Glutamatergic neuron (in vitro differentiated cells): ENCODE measurements at places on chromosomes 7 and 10.
A peak's percentile ranks its signal among the peaks of the same experiment; 100 is the strongest.

GRCh38 chr7:122304319-122304975 lies at the start of gene FEZF1:
FEZF1 (minus strand) TSS chr7:122304750; CDS start chr7:122304437, 313 bp downstream.
- DNase-seq: peak; percentile 59

DNA sequence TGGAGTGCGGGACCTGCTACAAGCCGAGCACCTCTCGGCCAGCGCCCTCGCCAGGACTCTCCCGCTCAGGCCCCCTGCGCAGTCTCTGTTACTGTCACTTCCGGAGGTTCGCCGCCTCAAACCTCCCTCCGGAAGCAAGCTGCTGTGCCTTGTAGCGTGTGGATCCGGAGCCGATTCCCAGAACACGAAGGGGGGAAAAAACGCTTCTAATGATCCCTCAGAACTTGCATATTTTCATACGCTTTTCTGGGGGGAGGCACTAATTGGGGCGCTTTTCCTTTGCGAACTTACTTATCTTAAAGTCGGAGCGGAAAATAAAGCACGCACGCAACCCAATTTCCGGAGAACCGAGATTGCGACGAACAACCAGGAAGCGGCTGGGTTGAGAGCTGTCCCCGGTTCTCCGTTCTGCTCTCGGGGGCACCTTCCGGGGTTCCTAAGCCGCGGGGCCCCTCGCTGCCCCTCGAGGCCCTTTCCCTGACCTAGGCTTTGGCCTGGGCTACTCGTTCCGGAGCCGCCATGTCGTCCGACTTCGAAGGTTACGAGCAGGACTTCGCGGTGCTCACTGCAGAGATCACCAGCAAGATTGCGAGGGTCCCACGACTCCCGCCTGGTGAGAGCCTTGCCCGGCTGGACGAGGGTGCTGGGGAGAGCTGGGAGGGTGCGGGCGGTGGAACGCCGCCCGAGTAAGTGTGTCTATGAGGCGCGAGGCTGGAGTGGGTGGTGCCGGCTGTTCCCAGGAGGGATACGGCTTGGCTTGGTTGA lies at the start of the genes VTI1A and ZDHHC6:
VTI1A (plus strand) TSS at position 361 of the 765 bp plus-strand sequence; CDS start at position 520, 159 bp downstream.
ZDHHC6 (minus strand) TSS at position 60 of the 765 bp plus-strand sequence. CDS start 1,478 bp downstream, outside the sequence.
- DNase-seq: peak; percentile 87

DNA sequence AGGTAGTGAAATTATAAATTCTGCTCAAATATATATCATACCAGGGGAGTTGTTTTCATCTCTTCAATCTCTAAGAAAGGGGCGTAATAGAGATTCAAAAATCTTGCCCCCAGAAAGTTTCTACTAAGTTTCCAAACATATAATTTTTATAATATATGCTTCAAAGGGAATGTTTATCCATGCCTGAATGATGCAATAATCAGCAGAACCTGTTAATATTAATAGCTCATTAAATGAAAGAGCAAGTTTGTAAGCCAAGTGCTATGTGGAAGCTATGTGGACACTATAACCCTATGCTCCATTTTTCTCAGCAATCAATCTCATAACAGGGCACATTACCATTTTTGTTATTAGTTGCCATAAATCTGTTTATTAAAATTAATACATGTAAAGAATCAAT lies 25.3 kb downstream of the VPS41 start:
- DNase-seq: no peak

DNA sequence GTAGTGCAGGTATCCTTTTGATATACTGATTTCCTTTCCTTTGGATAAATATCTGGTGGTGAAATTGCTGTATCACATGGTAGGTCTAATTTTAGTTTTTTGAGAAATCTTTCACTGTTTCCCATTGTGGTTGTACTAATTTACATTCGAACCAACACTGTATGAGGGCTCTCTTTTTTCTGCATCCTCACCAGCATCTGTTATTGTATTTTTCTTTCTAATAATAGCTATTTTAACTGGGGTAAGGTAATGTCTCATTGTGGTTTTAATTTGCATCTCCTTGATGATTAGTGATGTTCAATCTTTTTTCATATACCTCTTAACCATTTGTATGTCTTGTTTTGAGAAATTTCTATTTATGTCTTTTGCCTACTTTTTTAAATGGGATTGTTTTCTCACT lies 335.4 kb upstream of the MTPN start:
- DNase-seq: no peak

DNA sequence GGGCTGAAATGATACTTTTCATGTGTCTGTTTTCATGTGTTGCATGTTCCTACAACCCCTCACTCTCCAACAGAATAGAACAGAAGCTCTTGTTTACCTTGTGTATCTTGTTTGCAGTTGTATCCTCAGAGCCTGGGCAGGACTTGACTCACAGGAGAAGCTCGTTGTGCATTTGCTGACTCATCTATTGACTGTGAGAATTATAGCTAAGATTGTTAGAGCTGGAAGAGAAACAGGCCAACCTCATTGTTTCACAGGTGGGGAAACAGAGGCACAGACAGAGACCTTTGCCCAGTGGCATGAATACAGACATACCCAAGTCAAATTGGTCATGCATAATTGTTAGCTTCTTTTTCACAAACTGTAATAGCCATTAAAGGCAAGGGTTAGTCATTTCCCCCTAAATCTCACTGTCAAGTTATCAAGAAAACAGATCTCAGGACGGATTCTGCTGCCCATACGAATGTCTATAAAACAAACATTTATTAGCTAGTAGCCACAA lies 4.6 kb upstream of the TSPAN15 start:
- DNase-seq: no peak

- DNase-seq: no peak
Measured at GRCh38 chr7:67918158-67918557, 921.5 kb downstream of the TYW1 start.

DNA sequence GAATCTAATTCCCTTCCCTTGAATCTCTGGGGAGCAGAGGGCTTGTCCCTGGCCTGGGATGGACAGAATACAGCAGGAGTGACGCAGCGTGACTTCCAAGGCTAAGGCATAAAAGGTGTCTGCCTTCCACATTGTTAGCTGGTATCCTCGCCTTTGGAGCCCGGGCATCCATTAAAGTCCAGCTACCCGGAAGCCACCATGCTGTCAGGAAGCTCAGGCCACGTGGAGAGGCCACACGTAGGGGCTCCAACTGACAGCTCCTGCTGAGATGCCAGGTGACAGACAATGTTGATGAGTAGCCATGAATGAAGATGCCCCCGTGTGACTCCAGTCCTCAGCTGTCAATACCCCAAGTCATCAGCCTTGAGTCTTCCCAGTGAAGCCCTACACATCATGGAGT lies 99.9 kb downstream of the OAT start:
- no peak for DNase-seq

GRCh38 chr10:102776779-102777456 lies 33.2 kb downstream of the WBP1L start:
- peak; percentile 41 for DNase-seq

- no peak for DNase-seq
Measured at GRCh38 chr7:150806863-150807262, 6.3 kb downstream of the TMEM176A start.

- DNase-seq: no peak
Measured at GRCh38 chr10:44998146-44998631, 2.5 kb upstream of the ZNF22 start.

DNA sequence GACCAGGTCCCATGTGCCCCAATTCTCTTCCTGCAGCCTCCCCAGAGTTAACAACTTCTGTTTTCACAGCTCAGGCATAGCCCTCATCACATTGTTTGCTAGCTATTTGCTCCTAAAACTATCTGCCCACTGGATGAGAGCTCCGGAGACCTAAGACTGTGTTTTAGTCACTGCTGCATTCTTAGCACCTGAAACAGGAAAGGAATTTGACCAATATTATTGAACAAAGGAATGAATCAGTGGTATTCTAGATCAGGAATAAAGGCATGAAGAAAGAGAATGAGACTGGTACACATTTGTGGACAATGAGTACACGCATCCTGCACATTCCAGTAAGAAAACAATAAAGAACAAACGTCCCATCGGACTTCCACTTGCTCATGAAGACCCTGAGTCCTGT lies 54.8 kb downstream of the PPP1R17 start:
- DNase-seq: no peak

GRCh38 chr7:141742229-141742628 lies 4.1 kb downstream of the SSBP1 start:
- no peak for DNase-seq

GRCh38 chr10:31926765-31927564 lies 1.7 kb downstream of the ARHGAP12 start:
- DNase-seq: peak; percentile 54
